Choroid plexus epithelial cell (primary cell): ENCODE measurements at places on chromosomes 13 and 19.

- no peak for DNase-seq
Measured at GRCh38 chr13:94701313-94702180, 10.8 kb downstream of the SOX21 start.

DNA sequence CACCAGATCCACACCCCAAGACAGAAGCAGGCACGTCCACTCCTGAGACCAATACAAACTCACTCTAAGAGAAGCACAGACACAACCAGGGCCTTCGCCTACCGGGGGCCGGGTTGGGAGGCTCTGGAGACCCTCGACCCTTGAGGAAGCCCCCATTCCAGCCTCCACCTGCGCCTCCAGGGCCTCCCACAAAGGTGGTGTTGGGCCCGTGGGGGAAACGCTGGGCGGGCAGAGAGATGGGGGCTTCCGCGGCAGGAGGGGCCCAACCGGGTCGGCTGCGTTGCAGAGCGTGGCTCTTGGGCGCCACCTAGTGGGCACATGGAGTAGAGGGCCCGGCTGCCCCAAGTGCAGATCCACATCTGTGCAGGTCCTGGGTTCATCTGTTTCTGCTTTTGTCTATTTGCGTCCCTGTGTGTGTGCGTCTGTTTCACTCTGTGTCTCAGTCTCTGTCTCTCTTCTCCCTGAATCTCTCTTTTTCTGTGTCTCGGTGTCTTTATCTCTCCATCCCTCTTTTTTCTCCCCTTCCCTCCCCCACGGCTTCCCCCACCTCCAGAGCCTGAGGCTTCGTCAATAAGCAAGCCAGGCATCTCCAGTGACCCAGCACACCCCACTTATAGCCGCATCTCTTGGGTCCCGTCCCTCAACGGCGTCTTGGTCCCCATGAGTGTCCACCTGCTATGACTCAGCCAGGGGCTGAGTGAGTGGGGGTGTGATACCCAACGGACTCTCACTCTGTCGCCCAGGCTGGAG lies 10.5 kb upstream of the TINCR start:
- DNase-seq, result peak; percentile 57

DNA sequence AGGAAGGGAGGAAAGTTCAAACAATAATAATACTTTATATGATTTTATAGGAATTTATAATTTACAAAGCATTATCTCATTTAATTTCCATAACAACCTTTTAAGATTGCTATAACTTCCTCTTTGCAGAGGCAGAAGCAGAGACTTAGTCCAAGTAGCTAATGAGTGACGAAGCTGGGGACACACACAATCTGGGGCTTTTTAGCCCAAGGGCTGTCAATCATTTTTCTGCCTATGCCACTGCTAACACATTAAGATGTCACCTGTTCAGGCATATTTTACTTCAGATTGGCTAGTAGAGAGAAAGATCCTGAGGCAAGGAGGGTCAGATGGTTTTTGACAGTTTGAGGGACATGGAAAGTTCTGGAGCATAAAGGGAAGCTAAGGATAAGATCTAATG lies 12.6 kb downstream of the SCEL start:
- DNase-seq, result no peak

- DNase-seq, result no peak
Measured at GRCh38 chr19:14412324-14412995, 6.7 kb downstream of the DDX39A start.

GRCh38 chr13:110240943-110241342 lies 66.0 kb downstream of the COL4A1 start:
- no peak for DNase-seq

GRCh38 chr13:96825653-96826052 lies 168.6 kb downstream of the OXGR1 start:
- DNase-seq, result no peak

DNA sequence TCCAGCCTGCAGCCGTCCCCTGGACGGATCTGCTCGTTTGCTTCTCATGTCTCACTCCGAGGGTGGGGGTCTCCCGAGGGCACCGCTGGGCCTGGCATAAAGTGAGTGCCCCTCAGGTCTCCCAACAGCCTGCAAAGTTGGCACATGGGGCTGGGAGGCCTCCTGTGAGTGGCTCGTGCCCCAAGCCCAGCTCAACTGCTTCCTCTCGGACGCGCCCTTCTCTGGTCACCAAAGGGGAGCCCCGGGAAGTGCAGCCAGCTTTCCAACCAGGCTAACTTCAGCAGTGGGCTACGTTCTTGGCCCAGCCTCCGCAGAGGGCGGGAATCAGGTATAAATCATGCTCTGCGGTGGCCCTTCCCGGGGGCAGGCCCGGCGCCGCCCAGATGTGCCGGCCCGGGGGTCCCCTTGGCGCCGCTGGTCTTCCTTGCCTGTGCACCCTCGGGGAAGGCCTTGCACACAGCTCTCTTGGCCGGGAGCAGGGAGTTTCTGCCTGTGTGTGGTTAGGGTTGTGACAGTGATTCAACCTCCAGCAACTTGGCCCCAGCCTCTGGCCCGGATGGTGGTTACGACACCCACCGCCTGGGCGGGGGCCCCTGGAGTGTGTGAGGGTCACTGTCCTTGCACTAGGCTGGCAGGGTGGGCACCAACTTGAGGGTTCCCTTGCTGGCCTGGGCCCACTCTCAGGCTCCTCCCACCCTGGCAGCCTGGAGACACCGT lies 20.7 kb downstream of the CEBPG start:
- DNase-seq, result peak; percentile 65

GRCh38 chr19:10412257-10412977 lies 7.9 kb upstream of the PDE4A start:
- no peak for DNase-seq

GRCh38 chr13:76887076-76887563 lies 915 bp upstream of the KCTD12 start:
- no peak for DNase-seq

DNA sequence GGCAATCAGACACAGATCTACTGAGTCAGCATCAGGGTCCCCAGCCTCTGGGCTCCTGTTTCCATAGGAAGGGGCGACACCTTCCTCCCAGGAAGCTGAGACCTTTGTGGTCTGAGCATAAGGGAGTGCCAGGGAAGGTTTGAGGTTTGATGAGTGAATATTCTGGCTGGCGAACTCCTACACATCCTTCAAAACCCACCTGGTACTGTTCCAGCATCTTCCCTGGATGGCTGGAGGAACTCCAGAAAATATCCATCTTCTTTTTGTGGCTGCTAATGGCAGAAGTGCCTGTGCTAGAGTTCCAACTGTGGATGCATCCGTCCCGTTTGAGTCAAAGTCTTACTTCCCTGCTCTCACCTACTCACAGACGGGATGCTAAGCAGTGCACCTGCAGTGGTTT lies 9.2 kb downstream of the INSL3 start:
- no peak for DNase-seq

DNA sequence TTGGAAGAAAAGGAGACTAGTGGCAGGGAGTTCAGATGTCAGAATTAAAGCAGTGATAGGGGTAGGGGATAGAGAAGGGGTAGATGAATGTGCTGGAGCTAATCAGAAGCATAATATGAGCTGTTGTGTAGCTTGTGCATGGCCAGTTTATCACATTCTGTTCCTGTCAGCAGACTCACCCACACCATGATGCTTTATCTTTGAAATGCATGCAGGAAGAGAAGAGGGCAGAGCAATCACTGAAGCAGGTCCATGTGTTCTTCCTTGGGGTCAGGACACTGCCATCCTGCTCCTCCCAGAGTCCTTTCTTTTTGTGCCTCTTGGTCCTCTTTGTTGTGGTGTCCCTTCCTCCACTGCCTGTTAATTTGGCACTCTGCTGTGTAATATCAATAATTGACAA lies 5.8 kb downstream of the CHAMP1 start:
- no peak for DNase-seq

GRCh38 chr19:3374369-3375112 lies 8.2 kb downstream of the NFIC start:
- DNase-seq, result no peak

DNA sequence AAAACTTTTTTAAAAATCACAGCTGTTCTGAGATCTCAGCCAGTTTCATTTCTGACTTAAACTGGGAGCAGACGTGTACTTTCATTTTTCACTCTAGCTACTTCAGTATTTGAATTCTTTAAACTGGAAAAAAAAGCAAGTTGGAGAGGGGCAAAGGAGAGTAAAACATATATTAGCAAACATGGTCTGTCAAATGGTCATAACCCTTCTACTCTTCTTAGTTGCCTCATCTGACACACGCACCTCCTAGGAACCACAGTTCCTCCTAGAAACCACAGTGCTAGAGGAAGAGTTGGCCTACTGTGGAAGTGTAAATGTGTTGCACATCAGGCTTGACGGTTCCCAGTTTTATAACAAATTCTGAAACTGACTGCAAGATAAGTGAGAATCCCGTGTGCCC lies 47.2 kb downstream of the TM9SF2 start:
- DNase-seq, result no peak

DNA sequence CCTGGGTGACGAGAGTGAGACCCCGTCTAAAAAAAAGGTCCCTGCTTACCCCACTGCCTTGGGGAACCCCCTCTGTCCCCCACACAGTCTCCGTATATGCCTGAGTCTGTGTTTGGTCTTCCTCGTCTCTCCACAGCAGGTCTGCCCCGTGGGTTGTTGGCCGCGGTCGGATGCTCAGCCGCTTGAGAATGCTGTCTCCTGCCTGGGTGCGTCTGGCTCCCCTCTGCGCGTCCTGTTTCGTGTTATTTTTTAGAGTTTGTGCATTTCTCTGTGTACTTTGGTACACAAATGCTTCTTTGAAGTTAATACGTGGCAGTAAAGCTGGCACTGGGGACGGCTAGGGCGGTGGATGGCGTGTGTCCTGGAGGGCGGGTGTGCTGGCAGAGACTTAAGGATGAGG lies 34.9 kb downstream of the KDM4B start:
- no peak for DNase-seq

DNA sequence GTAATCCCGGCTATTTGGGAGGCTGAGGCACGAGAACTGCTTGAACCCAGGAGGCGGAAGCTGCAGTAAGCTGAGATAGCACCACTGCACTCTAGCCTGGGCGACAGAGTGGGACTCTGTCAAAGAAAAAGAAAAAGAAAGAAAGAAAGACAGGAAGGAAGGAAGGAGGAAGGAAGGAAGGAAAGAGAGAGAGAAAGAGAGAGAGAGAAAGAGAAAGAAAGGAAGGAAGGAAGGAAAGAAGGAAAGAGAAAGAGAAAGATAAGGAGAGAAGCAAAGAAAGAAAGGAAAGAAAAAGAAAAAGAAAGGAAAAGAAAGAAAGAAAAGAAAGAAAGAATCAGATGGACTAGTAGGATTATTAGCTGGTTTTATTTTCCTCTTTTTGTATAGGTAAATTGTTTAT lies 22.8 kb downstream of the ZNF541 start:
- DNase-seq, result no peak

DNA sequence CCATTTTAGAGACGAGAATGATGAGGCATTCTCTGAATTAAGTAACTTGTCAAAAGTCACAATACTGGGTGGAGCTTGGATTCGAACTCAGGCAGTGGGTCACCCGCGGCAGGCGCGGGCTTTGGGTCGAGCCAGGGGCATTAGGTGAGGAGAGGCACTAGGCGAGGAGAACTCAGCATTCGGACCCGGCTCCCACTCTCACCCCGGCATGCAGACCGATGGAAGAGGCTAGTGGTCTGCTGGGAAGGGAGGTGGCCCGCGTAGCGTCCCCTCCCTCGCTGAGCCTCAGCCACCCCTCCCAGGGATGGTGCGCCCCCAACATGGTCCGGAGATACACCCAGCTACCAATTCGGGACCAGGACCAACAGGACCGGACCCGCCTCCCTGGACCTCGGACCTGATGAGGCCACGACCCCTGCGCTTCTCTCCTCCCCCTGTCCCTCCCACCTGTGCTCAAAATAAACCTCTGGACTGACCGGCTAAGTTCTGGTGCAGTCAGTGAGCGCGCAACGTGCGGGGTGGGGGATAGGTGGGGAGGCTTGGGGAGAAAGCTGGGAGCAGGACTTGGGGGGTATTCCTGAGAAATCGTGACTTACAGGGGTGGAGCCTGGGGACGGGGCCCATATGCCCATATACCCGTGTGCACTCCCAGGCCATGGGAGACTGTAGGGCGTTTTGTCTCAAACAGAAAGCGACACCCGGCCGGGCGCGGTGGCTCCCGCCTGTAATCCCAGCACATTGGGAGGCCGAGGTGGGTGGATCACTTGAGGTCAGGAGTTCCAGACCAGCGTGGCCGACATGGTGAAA lies 1.3 kb upstream of the SNAPC2 start:
- DNase-seq, result no peak

DNA sequence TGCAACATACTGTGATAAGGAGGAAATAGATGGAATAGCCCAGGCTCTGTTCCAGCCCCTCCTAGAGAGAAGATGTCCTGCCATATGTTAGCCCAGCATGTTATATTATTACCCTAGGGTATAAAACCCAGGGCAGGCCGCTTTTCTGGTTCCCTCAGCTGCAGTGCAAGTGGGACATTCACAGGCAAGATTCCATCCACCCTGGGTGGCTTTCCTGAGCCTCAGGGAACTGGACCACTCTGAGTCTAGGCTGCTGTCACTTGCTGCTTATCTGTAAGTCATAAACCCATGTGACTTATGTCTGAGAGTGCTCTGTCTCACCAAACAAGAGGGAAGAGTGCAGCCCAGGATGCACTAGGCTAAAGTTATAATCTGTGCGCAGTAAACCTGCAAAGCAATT lies 413.2 kb downstream of the MZT1 start:
- DNase-seq, result no peak

GRCh38 chr19:5091018-5091683 lies 122.2 kb downstream of the KDM4B start:
- DNase-seq, result peak; percentile 44

DNA sequence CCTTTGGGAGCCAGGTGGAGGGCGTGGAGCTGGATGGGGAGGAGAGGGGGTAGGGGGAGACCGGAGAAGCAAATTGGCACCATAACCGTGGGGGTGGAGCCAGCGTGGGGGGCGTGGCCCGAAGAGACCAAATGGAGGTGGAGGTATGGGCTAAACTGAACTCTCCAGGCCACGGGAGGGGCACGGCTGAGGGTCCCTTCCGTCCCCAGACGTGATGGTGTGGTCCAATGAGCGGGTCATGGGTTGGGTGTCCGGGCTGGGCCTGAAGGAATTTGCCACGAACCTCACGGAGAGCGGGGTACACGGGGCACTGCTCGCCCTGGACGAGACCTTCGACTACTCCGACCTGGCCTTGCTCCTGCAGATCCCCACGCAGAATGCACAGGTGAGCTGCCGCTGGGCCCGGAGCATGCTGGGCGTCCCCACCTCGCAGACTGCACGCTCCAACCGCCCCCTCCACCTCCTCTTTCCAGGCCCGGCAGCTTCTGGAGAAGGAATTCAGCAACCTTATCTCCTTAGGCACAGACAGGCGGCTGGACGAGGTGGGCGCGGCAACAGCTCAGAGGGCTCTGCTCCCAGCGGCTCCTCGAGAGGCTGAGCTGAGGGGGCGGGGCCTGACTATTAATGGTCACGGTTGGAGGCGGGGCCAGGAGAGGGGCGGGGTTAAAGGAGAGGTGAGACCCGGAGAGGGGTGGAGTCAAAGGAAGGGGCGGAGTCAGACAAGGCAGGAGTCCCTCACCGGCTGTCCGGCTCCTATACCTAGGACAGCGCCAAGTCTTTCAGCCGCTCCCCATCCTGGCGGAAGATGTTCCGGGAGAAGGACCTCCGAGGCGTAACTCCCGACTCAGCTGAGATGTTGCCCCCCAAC lies 6.2 kb downstream of the HRC start:
- peak; percentile 96 for DNase-seq

GRCh38 chr13:20378721-20379120 lies 146.6 kb upstream of the GJB6 start:
- DNase-seq, result no peak

- DNase-seq, result no peak
Measured at GRCh38 chr13:77185721-77186120, 141.2 kb downstream of the MYCBP2 start.

GRCh38 chr19:58154287-58154678 lies 3.7 kb upstream of the ZNF329 start:
- peak; percentile 64 for DNase-seq

- DNase-seq, result no peak
Measured at GRCh38 chr13:53068585-53069520, 40.2 kb downstream of the OLFM4 start.
